Activated naive CD8-positive, alpha-beta T cell treated with anti-CD3 and anti-CD28 coated beads, Interleukin-2, amount 50 U/mL, for 24 hours (primary cell): ENCODE measurements at places on chromosomes 1 and 21.

DNA sequence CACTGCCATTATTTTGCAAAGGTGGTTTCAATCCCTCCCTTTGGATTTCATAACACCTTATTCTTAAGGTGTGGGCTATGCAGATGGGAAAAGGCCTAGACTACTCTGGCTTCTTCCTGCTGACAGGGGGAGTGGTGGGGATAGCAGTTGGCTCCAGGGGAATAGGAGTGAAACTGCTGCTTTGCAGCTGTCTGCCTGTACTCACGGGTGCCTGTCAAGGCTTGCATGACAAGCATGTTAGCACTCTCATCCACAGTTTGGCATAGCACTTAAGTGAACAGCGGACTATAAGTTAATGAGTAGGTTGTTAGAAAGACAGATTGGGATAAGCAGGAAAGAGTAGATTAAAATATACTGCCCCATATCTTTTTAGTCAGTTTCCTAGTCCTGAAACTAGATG, 287.5 kb upstream of the DAB1 start:
- DNase-seq, result no peak

DNA sequence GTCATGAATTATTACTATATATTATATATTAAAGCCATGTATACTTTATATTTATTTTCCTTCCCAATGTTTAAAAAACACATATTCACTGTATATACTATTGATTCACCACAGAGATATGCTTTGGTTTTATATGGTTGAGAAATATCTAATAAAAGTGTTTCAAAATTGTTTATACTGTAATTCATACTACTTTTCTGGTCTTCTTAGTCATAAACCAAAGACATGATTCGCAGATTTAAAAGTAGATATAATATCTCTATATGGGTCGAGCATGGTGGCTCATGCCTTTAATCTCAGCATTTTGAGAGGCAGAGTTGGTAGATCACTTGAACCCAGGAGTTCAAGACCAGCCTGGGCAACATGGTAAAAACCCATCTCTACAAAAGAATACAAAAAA, 738.4 kb downstream of the USP25 start:
- no peak for DNase-seq

GRCh38 chr21:36965720-36966065, 776 bp downstream of the HLCS start:
- no peak for DNase-seq

GRCh38 chr1:22886211-22886610, 86.5 kb downstream of the LACTBL1 start:
- no peak for DNase-seq

GRCh38 chr1:224503161-224504118, 68.8 kb upstream of the WDR26 start:
- peak; percentile 28 for DNase-seq

- DNase-seq, result no peak
Observed at GRCh38 chr1:93993731-93994130, 84.5 kb upstream of the GCLM start.

- no peak for DNase-seq
Observed at GRCh38 chr1:230316864-230317745, 109.0 kb downstream of the PGBD5 start.

- no peak for DNase-seq
Observed at GRCh38 chr1:214018386-214019268, 30.9 kb downstream of the PROX1 start.
